RCC 7860 (cell line): ENCODE measurements at places on chromosomes 6 and 20.

- no peak for DNase-seq
These were observed 18.3 kb downstream of the INSM1 start for GRCh38 chr20:20386192-20386591.

DNA sequence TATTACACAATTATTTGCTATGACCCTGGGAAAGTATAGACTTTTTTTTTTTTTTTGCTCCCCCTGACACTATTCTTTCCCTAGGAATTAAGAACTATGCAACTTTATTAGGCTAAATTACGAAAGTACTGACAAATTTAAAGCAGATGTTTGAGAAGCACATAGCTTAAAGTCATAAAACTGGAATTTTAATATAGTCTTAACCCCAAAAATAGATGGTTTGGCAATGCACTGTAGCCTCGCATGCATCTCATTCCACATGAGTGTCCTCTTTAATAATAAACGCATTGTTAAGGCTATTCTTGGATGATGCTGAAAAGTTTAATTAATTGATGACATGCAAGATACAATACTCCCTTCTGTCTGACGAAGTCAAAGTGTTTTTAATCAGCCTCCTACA is 49.3 kb downstream of the TBC1D7 start:
- DNase-seq, result no peak

- DNase-seq, result no peak
These were observed 4.2 kb downstream of the SYNDIG1 start for GRCh38 chr20:24473435-24474223.

DNA sequence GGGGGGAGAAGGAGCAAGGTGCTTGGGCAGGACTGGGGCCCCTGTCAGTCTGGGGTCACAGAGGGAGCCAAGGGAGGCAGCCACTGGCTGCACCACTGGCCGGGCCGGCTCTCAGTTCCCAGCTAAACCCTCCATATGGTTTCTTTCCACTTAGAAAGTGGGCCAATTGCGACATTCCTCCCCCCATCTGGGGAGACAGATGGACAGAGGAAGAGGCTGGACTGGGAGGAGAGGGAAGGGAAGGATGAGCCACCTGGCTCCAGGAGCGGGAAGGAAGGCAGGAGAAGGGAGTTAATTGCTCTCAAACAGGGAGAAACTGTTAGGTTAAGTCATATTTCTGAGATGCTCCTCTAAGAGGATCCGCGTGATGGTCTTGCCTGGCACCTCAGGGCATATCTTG is 82.2 kb downstream of the GRM4 start:
- no peak for DNase-seq

GRCh38 chr20:63854069-63854765 is 7.1 kb upstream of the ABHD16B start:
- DNase-seq, result no peak

DNA sequence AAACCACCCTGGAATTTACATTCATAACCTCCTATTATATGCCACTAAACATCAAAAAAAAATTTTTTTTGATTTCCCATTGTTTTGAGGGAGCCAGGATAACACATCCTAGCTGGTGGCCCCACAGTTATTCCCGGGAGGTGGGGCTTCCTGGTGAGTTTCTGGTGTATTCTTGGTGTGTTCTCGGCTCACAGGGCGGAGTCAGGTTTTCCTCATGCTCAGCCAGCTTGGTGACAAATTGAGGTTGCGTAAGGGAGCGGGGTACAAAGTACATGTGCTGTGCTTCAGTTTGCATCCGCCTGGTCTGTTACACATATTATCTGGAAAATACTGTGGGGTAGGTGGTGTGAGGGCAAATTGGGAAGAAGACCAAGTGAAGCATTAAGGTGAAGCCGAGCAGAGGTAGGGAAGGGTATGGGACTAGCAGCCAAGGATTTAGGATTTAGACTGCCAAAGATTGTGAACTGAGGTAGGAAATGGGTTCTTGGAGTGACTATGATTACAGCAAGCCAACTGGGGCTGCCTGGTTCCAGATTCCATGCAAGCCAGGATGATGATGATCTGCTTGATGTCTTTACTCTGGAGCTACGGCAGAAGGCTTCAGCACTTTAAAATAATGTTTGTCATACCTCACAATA is 46.2 kb upstream of the EEF1A1 start:
- peak; percentile 66 for DNase-seq

GRCh38 chr6:150458579-150458978 is 89.8 kb downstream of the IYD start:
- no peak for DNase-seq

DNA sequence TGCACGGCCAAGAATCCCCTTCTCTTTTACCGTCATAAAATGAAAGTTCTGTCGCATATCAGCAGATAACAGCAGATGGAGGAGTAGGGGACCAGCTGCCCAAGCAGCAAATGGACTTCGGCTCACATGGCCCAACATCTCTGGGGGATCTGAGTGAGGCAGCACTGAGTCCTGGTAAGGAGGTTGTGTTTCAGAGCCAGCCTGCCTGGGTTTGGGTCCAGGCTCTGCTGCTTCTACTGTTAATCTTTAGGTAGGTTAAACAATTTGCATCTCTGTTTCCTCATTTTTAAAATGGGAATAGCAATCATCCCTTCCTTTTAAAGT is 193.6 kb downstream of the DOK5 start:
- no peak for DNase-seq

- no peak for DNase-seq
These were observed 491 bp upstream of the ITCH start for GRCh38 chr20:34362502-34363061.

GRCh38 chr20:36497856-36498255 is 43.5 kb upstream of the MYL9 start:
- DNase-seq, result no peak

GRCh38 chr6:149455031-149455732 is 29.6 kb downstream of the ZC3H12D start:
- DNase-seq, result no peak

DNA sequence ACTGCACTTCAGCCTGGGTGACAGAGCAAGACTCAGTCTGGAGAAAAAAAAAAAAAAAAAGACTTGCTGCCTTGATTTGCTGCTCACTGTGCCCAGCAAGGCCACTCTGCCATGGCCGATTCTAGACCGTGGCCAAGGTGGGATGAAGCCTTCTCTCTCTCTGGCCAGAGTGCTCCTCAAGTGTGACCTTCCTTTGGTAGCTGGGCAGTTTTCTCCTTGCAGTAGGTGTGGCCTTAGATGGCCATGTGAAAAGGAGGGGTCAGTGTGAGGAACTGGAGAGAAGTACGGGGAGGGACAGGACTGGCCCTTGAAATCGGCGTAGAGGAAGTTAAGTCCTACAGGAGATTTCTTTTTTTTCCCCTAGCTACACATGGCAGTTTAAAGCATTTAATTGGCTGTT is 272.0 kb downstream of the ARID1B start:
- DNase-seq, result no peak

GRCh38 chr6:42049948-42050296 is 402 bp upstream of the TAF8 start:
- no peak for DNase-seq

DNA sequence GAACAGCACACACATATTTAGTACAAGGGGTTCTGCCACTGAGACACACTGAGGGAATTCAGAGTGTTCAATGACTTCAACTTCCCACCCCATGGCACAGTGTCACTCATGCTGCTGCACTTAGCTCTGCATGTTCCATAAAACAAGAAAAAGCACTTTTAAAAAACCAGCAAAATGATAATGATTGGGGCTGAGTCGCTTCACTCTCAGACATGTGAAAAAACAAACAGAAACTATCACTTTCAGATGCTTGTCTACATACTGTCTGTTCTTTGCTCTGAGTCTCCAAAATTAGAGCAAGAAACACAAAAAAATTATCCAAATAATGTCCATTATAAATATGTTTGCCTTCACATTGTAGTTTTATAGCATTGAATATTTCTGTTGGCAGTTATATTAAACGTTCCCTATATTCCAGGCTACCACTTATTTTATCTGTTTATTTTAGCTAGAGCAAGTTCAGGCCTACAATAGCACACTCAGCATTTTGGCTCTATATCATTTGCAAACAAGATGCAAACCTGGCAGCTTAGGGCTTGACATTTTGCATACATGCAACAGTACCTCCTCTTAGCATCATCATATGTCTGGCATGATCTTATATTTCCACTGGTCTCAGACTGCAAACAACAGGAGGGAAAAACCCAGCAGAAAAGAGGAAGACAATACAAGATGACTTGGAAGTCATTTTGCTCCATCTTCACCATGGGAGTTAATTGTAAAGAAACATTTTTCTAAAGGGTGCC is 398.8 kb downstream of the HACE1 start:
- no peak for DNase-seq

DNA sequence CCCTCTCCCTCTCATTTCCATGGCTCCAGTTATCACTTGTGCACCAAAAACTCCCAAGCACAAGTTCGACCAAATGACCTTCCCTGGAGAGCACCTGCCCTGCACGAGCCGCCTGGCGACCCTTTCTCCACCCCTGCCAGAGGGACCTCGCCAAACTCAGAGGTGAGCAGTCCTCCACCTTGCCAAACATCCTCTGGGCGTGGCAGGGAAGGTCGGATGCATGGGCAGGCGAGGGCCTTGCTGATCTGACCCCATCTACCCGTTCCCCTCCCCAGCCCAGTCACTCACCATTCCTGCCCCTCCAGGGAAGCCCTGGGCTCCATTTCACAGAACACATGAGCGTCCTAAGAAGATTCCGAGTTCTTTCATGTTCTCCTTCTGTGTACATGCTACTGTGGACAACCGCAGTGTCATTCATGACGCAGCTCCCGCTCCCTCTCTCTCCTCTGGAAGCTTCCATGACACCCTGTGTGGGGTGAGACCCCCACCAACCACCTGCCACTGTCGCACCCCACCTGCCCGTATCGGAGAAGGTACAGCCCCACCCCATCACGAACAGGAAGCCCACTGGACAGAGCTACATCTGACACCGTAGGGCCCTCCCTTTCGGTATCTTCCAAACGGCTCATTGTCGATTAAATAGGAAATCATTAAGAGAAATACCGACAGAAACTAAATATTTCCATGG is 104.3 kb downstream of the DACT2 start:
- DNase-seq, result no peak

GRCh38 chr6:99066044-99066443 is 118.3 kb upstream of the FBXL4 start:
- no peak for DNase-seq

GRCh38 chr6:168956884-168957730 is 296.5 kb downstream of the THBS2 start:
- peak; percentile 22 for DNase-seq

GRCh38 chr6:9632026-9632425 is 782.8 kb downstream of the TFAP2A start:
- no peak for DNase-seq

GRCh38 chr20:52724541-52724940 is 247.6 kb upstream of the TSHZ2 start:
- no peak for DNase-seq

DNA sequence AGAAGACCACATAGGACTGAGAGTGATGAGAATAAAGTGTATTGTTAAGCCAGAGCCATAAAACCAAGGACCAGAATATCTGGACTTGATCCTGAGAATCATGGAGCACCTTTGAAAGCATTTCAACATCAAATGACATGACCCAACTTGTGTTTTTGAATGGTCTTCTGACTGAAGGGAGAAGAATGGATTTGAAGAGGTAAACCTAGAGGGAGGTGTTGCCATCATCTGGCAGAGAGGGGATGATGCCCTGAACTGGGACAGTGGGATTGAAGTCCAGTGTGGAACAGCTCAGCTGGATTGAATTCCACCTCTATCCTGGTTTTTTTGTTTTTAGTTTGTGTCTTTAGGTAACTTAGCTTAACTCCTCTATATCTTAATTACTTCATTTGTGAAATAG is 570.0 kb downstream of the TBC1D32 start:
- DNase-seq, result no peak

DNA sequence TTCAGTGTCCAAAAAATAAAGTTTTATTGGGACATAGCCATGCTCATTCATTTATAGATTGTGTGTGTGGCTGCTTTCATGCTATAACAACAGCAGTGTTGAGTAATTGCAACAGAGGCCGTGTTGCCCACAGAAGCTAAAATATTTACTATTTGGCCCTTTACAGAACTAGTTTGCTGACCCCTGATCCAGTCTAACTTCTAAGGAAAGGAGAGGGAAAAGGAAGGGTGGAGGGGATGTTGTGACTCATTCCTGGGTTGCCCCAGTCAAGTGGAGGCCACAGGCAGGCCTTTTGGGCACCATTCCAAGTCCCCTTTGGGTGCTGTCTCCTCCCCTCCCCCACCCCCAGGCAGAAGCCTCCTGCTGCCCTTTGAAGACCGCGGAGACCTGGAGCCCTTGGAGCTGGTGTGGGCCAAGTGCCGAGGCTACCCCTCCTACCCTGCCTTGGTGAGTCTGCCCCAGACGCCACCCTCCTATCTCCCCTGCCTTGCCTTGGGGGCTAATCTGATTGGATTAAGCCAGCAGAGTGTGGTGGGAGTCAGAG is 28.4 kb downstream of the BRPF3 start:
- DNase-seq, result no peak

DNA sequence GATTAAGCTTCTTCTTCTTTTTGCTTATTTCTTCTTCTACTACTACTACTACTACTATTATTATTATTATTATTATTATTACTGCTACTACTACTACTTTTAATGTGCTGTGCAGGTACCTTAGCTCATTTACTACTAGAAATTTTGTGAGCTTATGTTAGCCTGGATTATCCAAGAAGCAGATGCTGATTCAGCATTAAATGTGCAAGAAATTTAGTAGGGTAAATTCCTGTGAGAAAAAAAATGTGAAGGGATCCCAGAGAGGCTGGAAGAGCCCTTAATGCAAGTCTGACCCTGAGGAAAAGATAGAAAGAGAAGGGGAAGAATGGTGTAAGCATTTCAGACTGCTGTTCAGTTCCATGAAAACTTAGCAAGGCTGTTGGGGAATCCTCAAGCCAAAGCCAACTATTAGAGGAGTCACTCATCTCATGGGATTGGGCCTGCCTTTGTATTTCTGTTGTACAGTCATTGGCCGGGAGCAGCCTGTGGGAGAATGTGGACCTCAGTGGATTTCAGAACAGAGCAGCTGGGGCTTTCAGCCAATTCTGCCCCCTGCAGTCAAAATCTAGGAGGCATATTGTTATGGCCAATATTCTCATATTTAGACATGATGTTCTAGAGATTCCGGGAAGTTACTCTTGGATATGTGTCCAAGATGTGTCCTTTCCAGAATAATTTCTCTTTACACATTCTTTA is 37.2 kb upstream of the TSPYL1 start:
- no peak for DNase-seq

DNA sequence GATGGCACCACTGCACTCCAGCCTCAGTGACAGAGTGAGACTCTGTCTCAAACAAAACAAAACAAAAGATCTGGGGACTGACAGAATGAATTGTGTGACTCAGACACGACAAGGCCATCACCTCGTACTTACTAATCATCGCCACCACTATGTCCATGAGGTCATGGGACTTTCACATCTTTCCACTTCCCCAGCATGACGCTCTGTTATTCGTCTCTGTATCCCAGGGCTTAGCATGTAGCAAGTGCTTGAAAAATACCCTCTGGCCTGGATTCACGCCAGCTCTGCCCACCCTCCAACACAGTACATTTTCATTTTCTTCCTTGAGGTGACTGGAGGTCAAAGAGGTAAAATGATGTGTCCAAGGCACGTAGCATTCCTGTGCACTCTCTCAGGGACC is 27.8 kb downstream of the FGD2 start:
- DNase-seq, result peak; percentile 64
